HCT116 (cell line): ENCODE measurements at places on chromosomes 11 and 22.

DNA sequence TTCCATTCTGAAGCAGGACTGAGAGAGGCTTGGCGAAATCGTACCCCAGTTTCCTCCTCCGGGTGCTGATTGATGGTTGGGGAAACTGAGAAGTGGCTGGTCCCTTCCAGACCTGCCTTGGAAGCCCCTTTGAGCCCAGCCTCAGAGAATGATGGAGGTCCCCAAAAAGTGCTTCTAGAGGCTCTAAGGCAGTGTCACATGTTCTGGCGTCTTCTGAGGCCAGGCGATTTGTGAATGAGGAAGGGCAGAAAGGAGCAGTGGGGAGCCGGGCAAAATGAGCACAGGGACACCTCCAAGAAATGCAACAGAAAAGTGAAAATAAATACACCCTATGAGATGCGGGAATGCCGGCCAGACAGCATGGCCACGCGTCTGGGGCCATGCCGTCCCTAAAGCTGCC is 1.0 kb upstream of the LIF start:
- DNase-seq: no peak

- no peak for DNase-seq
Observed at GRCh38 chr11:99241066-99241465, 220.3 kb downstream of the CNTN5 start.

DNA sequence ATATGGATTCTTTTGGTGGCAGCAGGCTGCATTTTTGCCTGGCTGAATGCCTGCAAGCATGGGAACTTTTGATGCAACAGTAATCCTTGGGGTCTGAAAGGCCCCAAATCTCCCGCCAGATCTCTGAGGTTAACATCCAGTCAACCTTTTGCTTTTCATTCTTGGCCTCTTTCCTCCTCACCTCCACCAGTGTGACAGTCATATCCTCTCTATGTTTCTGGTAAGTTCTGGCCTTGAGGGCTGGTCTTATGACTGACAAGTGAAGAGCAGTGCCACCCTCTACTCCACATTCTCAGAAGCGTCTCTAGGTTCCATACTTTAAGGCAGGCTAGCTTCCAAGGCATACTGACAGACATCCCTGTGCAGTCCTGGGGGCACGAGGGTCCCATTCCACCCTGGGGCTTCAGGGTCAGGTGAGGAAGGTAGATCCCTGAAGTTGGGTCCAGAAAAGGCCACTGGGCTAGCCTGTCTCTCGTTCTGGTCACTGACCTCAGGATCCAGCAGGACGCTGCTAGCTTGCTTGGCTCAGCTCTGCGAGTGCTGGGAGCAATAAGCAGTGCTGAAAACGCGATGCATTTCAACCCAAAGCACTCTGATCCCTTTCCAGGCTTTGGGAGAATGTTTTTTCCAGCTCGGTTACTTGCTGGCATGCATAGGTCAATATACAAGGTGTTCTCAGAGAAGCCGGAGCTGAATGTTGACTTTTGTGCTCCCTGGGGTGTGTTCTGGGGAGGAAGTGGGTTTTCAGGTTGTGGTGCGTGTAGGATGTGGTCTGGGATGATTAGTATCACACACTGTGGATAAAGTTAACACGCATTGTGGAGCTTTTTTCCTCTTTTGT is 75.2 kb downstream of the PTPRJ start:
- DNase-seq: no peak

DNA sequence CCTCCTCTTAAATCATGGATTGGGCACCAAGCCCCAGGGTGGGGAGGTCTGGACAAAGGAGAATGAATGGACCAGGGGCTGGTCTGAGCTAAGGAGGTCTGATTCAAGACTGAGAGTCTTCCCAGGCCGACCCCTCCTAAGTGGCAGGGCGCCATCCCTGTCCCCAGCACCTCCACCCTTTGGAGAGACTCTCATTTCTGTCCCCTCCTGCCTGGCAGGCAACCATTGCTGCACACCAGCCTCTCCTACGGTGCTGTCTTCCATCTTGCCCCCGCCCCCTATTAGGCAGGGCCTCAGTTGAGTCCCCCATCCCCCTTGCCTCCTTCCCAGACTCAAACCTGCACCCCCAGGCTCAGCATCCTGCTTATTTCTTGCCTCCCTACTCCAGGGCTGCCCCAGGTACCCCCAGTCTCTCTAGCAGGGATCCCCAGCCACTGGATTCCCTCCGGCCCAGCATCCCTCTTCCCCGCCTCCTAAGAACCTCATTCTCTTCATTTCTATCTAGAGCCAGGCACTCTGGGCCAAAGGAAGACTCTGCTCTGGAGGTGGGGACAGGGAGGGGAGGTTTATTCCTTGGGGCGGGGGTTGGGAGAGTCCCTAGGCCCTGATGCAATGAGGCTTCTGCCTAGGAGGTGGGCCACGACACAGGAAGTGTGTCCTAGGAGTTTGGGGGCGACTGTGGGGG is 1.7 kb upstream of the RCOR2 start:
- no peak for DNase-seq

DNA sequence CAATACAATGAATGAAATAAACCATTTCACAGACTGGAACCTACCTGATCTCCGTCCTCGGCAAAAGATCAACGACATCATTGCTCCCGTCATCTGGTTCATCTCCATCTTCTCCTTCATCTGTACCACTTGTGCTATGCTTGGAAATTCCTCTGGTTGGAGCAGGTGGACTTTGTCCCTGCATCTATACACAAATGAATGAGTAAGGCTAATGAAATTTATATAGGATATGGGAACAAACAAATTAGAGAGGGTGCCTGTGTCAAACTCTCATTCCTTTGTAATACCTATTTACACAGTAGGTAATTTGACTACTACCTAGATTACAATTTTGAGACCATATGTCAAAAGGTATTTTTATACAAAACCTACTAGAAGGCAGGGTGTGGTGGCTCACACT is 59.4 kb downstream of the F2 start:
- DNase-seq: no peak

- DNase-seq: no peak
Observed at GRCh38 chr11:104369761-104370160, 205.8 kb upstream of the PDGFD start.

GRCh38 chr11:123249354-123249753 is 54.3 kb upstream of the CLMP start:
- DNase-seq: no peak

DNA sequence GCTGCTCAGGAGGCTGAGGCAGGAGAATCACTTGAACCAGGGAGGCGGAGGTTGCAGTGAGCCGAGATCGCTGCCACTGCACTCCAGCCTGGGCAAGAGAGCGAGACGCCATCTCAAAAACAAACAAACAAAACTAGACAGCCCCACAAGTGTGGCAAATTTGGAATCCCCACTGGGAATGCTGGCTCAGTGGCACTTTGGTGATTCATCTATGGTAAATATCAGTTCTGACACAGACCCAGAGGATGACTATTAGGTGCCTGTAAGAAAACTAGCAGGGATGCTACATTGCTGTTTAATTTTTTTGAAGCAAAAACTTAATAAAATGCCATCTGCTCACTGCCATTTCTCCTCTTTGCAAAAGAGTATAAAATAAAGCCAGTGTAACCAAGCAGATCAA is 107.9 kb downstream of the NAT10 start:
- no peak for DNase-seq
